Transverse colon (tissue), 4 donors: ENCODE measurements at places on chromosomes 5 and 9.

DNA sequence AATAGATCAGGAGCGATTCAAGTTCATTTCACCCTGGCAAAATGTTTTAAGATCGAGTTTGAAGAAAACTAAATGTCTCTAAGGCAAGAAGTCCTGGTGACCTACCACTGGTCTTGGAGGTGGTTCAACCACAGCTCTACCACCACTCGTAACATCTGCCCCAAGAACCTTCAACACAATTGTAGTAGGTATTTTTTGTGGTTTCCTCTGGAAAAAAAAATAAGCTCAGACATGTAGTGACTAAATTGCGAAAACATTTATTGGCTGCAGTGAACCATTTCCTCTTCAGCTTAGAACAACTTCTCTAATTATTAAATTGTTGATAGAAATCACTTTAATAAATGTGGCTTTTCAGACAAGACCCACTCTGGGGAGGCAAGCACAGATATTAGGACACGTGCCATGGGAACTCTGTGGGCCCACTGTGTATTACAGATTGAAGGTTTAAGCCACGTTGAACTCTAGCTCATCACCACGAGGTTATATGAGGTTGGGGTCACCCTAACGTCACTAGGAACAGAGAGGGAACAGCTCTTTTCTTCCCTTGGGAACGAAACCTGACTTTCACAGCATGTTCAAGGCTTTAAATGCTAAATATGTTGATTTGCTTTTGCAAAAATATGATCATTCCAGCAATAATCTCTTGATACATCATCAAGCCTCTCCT is 142.9 kb downstream of the HSD17B3 start:
- DNase-seq, result no peak

GRCh38 chr9:426976-427375 is 212.3 kb downstream of the DOCK8 start:
- DNase-seq, result no peak

GRCh38 chr9:137114613-137115393 is at the start of gene DPP7:
DPP7 (minus strand) TSS chr9:137114733; CDS start chr9:137114713, 20 bp downstream.
- peak; percentile 80 for DNase-seq

GRCh38 chr9:32992595-32993238 is 8.7 kb downstream of the APTX start:
- no peak for DNase-seq

GRCh38 chr5:131252824-131253171 is 11.1 kb upstream of the CDC42SE2 start:
- DNase-seq, result peak; percentile 80

GRCh38 chr5:172904643-172905345 is 54.4 kb upstream of the RPL26L1 start:
- peak; percentile 89 for DNase-seq

DNA sequence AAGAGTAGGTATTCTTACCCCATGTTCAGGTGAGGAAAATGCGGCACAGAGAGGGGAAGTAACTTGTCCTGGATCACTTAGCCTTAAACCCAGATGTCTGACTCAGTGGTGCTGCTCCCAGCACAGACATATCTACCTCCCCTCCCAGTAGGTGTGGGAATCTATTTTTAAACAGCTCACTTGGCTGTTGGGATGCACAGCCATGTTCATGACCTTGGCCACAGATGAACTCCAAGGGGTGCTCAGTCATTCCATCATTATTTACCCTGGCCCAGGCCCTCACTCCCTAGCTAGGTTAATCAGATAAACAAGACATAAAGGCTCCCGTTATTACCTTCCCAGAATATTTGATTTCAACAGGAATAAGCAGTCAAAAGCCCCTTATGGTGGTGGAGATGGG is 88.4 kb upstream of the IQGAP2 start:
- DNase-seq, result no peak

GRCh38 chr5:170885256-170885655 is 23.4 kb downstream of the RANBP17 start:
- no peak for DNase-seq

GRCh38 chr5:180202939-180203573 is 6.0 kb downstream of the RASGEF1C start:
- no peak for DNase-seq

DNA sequence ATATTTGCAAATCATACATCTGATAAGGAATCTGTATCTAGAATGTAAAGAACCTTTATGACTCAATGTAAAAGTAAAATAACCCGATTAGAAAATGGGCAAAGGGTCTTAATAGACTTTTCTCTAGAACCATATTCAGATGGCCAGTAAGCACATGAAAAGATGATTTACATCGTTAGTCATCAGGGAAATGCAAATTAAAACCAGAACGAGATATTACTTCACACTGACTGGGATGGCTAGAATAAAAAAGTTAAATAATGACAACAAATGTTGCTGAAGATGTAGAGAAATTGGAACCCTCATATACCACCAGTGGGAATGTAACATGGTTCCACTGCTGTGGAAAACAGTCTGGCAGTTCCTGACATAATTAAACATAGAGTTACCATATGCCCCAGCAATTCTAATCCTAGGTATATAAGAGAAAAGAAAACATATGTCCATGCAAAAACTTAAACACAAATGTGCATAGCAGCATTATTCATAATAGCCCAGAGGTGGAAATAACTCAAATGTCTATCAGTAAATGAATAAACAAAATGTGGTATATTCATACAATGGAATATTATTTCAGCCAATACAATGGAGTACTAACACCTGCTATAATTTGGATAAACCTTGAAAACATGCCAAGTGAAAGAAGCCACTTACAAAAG is 100.4 kb upstream of the MAMDC2 start:
- no peak for DNase-seq

- DNase-seq, result no peak
Measured at GRCh38 chr5:99083197-99083596, 154.4 kb upstream of the CHD1 start.

DNA sequence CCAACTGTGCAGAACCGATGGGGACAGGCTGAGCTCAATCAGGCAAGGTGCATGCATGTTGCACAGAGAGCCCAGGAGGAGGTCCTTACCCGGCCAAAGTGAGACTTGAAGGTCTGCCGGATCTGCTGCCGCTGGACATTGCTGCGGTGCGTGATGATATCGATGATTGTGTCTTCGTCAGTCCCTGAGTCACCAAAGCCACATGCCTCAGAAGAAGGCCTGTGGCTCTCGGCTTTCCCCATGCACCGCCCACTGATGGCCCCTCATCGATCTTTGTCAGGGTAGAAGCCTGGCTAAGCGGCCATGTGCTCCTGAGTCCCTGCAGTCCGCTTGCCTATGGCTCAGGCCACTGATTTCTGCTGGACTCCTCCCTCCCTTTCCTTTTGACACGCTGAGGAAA is 34.8 kb downstream of the ANXA6 start:
- no peak for DNase-seq
